ENCODE measurements at places on chromosomes 3 and 15.

- no peak for DNase-seq
Observed at GRCh38 chr3:130662501-130662996, 84.1 kb downstream of the PIK3R4 start.

GRCh38 chr3:186411994-186412393 lies 50.0 kb upstream of the DGKG start:
- DNase-seq, result no peak

DNA sequence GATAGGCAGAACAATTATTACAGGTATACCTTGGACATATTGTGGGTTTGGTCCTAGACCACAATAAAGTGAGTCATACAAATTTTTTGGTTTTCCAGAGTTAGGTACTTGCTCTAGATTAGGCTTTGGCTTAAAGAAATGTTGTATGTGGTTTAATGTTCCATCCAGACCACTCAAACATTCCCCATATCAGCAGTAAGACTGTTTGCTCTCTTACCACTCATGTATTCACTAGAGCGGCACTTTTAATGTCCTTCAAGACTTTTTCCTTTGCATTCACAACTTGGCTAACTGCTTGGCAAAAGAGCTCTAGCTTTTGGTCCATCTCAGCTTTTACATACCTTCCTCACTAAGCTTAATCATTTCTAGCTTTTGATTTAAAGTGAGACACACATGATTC lies 250.5 kb upstream of the SETMAR start:
- no peak for DNase-seq

- no peak for DNase-seq
Observed at GRCh38 chr3:112682361-112682760, 41.4 kb upstream of the CCDC80 start.

DNA sequence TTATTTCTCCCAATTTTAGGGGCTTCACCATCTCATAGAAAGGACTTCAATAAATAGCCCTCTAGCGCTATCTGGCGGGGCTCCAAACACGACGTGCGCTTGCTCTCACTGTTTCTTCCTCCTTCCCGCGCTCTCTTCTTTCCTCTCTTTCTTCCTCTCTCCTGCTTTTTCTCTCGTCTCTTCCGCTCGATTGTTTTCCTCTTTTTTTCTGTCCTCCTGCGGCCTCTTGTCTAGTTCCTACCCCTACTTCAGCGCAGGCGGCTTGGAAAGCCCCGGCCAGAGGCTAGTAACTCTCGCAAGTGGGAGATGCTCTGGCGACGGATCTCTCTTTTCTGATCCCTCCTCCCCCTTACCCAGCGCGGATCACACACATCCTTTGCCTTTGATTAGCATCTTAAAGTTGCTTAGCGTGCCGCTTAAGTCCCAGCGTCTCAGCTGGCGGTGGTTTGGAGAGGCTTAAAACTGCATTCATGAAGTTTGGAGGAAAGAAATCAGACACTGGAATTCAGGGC lies 6.2 kb upstream of the MEIS2 start:
- DNase-seq, result no peak

DNA sequence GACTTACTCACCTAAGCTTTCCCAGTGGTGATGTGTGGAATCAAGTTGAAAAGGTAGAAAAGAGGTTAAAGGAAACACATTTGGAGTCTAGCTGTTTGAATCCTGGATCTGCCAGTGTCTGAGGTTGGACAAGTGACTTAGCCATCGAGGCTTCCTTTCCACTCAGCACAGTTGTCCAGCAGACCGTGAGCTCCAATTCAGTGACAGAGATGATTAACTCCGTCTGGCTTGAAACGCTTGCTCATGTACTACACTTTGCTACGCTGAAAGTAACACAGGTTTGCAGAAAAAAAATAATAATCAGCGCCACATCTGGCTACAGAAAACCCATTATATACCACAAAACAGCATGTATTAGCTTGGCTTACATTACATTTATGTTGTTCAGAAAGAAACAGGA lies 364.9 kb upstream of the MCTP2 start:
- no peak for DNase-seq

DNA sequence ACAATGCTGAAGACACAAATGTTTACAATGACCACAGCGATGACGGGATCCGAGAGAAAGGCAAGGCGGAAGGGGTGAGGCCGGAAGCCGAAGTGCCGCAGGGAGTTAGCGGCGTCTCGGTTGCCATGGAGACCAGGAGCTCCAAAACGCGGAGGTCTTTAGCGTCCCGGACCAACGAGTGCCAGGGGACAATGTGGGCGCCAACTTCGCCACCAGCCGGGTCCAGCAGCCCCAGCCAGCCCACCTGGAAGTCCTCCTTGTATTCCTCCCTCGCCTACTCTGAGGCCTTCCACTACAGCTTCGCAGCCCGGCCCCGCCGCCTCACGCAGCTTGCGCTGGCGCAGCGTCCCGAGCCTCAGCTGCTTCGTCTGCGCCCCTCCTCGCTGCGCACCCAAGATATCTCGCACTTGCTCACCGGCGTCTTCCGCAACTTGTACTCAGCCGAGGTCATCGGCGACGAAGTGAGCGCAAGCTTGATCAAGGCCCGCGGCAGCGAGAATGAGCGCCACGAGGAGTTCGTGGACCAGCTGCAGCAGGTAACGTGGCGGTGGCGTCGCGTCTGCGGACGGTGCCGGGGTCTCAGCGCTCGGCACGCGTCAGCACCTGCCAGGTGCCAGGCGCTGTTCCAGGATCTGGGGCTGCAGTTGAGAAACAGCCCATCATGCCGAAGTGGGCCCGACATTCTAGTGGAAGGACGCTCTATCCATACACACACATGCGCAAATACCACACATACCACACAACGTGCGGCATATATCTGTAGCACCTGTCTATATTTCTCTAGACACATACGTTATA lies at the start of gene DLEC1:
TSS of gene DLEC1 (plus strand) at position 108 of the 798 bp plus-strand sequence. CDS start at position 126, 18 bp downstream.
- peak; percentile 14 for DNase-seq

DNA sequence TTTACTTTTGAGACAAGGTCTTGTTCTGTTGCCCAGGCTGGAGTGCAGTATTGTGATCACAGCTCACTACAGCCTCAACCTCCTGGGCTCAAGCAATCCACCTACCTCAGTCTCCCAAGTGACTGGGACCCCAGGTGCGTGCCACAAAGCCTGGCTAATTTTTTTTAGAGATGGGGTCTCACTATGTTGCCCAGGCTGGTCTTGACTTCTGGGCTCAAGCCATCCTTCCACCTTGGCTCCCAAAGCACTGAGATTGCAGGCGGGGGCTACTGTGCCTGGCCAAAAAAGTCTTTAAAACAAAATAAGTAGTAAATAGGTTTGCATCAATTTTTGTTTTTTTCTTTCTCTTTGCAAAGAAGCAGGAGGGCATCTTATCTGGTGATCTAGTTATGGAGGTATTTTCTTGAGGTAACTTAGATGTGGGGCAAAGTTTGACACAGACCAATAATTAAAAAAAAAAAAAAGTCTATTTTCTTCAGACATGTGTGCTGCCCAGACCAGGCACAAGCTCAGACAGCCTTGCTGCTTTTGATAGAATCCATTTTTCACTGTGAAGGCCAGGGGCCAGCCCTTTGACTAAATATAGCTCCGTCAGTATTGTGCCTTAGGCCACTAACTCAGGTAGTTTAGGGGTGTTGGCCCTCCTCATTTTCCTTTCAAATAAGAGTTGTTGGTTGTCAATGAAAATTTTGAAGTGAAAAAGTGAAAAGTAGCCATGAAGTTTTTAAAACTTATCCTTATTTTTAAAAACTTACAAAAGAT lies 2.5 kb downstream of the ARL6IP5 start:
- no peak for DNase-seq

GRCh38 chr3:127568586-127568985 lies 21.9 kb downstream of the TPRA1 start:
- DNase-seq, result no peak

GRCh38 chr3:49311283-49311682 lies 28.6 kb downstream of the USP4 start:
- no peak for DNase-seq

DNA sequence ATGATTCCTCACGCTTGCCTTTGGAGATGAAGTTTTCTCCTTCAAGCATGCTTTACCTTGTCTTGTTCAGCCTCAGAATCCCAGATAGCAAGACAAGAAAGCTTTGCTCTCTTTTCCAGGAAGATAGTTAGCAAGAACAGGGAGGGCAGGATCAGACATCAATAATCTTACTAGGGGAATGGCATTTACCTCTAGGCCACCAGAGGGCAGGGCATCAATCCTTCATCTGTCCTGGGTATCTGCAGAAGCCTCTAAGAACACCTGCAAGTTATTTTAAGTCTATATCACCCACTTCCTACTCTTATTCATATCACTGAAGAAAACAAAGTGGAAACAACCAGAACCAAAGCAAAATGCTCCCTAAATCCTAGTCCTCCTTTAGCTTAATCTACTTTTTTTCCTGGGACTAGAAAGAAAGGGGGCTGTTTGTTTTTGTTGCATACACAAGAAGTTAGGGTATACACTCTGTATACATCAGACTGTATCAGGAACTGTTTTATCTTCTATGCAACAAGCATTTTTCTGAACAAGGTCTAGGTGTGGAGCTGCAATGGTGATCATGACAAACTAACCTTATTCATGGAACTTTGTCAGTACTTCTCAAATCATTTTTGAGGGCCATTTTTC lies 862.5 kb downstream of the CADM2 start:
- DNase-seq, result no peak

GRCh38 chr15:96362011-96362754 lies 31.7 kb downstream of the NR2F2 start:
- DNase-seq, result no peak

DNA sequence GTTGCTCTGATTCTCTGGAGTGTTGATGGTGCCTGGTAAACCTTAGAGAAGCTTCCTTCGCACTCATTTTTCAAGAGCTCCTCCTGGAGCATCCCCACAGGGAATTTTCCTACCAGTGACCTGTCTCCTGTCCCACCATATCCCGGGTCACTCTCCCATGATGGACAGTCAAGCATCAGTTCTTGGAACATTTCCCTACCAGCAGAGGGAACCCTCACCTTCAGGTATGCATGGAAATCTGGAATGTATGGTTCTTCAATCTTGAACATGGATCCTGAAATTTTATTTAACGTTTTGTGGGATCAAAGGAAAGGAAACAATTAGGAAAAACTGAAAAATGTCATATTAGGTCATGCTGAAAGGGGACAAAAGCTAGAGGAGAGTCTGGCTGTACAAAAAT lies 153.8 kb downstream of the SPATA16 start:
- DNase-seq, result no peak

DNA sequence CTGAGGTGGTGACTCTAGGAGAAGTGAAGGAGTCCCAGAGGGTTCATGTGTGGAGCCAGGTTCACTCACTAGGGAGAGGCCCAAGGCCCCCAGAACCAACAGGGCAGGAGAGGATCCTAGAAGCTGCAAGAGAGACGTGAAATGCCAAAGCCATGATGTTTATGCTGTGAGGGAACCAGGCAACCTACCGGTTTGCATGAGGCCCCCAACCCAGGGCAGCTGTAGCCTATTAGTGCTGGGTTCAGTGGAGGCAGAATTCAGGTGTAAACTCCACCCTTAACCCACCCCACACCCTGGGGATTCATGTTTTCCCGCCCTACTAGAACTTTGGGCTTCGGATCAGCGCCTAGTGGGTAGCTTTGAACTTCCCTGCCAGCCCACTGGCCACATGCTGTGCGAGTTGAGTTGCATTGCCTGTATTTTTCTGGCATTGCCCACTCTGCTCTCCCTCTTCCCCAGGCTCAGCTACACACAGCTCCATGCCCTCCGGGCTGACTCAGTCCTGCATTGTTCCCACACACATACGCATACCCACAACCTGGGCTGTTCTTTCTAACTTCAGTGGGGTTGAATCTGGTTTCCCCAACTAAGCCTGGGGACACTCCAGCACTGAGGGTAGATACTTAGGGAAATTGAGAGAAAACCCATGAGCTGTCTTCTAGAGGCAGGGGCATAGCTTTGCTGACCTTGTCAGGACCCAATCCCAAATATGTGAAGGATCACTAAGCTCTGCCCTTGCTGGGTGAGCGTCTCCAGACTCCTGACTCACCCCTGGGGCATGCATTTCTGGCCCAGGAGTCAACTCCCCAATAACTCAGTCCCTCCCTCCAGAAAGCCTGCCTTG lies 2.0 kb upstream of the ZBTB47 start:
- DNase-seq, result no peak

DNA sequence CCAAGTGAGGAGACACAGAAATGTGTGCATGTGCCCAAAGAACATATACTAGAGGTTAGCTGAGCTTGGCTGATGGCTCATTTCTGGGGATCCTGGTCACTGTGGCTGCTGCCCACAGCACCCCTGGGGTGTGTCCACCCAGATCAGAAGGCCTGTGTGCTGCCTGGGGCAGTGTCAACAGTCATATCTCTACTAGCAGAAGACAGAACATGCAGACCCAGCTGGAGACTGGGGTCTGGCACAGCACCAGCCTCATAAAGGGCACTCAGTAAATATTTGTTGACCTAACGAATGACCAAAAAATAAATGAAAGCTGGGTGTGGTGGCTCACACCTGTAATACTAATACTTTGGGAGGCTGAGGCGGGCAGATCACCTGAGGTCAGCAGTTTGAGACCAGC lies 16.4 kb downstream of the CHRNA3 start:
- DNase-seq, result no peak

DNA sequence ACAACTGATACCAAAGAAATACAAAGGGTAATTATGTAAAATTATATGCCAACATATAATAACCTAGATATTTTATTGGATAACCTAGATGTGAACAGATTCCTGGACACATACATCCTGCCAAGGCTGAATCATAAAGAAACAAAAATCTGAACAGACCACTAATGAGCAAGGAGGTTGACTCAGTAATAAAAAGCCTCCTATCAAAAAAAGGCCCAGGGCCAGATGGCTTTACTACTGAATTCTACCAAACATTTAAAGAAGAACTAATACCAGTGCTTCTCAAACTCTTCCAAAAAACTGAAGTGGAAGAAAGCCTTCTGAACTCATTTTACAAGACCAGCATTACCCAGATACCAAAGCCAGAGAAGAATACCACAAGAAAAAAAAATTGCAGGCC lies 32.4 kb downstream of the THBS1 start:
- no peak for DNase-seq

DNA sequence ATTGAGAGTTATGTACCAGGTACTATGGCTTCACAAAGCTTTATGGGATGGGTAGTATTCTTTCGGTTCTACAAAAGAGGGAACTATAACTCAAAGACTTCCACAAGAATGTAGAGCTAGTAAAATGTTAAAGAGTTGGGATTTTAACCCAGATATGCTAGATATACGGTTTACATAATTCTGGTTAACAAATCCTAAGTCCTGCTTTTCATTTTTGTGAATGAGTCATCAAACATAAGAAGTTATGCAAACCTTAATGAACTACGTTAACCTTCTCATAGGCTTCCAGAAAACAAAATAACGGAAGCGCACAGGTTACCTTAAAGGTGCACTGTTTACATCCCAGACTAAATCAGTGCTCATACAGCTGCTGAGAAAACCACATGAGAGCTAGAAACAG lies 1049.3 kb downstream of the MCTP2 start:
- no peak for DNase-seq

DNA sequence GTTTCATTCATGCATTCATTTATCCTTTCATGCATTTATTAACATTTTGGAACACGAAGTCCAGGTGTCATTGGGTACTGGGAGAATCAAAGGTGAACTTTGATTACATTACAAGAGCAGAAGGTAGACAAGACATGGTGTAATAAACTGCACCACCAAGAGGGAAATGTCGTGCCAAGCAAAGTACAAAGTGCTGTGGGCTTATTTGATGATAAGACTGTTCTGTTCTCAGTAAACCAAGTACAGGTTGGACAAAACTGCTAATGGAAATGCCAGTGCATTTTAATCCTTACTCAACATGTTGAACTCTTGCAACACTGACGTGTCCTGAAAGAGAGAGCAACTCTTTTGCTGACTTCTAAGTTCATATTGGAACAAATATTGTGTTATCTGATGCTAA lies 69.4 kb downstream of the MME start:
- DNase-seq, result no peak
